H54 (cell line): ENCODE measurements at places on chromosomes 7 and 10.

DNA sequence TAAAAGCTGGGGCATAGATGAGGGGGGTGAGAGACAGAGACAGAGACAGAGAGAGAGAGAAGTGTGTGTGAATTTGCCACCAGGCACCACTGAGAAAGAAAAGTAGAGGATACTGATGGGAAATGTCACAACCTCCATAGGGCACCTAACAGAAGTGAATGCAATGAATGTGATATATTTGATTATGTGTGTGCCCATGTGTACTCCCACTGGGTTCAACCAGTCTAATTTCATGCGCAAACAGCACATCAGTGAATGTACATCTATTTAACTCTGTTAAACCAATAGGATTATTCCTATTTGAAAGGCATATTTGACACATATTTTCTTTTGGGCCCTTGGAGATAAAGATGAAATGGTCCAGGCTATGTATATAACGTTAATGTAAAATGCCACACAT lies 241.3 kb downstream of the KCNMA1 start:
- no peak for DNase-seq

GRCh38 chr10:108060246-108060645 lies 895.7 kb upstream of the SORCS1 start:
- no peak for DNase-seq

DNA sequence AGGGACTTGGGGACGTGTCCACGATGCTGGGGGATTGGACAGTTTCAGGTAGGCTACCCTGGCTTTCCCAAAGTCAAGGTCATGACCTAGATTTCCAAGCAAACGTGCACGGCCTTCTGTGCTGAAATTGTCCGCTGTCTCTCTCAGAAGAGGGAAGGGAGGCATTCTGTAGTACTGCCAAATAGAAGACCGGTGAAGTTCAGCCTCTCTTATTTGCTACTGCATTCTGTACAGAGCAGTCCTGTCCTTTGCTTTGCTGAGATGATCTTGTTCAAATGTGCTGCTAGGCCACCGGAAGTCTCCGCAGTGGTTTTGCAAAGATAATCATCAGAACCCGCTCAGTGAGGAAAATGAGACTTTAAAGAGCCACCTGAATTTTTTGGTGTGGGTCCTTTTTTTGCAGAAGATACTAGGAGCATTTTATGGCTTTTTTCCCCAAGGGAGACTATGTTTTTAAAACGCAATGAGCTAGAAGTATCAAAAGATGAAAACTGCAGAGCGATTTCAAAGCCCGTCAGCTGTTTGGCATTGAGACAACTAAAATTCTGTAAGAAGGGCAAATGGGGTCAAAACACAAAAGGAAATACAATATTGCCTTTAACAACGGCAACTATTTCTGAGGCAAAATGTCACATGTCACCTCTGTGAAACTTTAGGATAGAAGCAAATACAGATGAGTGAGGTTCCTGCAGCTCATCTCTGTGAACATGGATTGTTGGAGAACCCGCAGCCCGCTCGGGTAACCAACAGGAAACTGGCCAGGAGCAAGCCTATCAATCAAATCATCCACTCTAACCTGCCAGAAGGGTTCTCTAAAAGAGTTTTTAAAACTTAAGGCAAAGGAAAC lies 1.3 kb upstream of the NMT2 start:
- DNase-seq = no peak

GRCh38 chr10:94225589-94225988 lies 137.2 kb downstream of the NOC3L start:
- DNase-seq = no peak

GRCh38 chr7:107826451-107826850 lies 23.4 kb upstream of the SLC26A3 start:
- DNase-seq = no peak

DNA sequence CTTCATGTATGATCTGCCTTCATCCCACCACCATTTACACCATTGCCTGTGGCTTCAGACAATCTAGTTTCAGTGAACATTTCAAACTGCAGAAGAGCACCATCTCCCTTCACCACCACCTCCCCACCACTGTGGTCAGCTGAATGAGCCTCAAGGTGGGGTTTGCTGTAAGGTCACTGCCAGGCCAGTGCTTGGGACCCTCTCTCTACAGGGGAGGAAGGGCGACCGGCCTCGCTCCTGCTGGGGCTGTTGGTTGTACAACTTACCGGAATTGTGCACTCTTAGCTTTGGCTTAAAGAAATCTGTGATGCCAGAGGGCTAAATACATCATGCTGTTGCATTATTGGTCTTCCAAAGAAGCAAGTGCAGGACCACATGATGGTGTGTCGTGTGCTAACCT lies 26.6 kb downstream of the PFKP start:
- DNase-seq = no peak

DNA sequence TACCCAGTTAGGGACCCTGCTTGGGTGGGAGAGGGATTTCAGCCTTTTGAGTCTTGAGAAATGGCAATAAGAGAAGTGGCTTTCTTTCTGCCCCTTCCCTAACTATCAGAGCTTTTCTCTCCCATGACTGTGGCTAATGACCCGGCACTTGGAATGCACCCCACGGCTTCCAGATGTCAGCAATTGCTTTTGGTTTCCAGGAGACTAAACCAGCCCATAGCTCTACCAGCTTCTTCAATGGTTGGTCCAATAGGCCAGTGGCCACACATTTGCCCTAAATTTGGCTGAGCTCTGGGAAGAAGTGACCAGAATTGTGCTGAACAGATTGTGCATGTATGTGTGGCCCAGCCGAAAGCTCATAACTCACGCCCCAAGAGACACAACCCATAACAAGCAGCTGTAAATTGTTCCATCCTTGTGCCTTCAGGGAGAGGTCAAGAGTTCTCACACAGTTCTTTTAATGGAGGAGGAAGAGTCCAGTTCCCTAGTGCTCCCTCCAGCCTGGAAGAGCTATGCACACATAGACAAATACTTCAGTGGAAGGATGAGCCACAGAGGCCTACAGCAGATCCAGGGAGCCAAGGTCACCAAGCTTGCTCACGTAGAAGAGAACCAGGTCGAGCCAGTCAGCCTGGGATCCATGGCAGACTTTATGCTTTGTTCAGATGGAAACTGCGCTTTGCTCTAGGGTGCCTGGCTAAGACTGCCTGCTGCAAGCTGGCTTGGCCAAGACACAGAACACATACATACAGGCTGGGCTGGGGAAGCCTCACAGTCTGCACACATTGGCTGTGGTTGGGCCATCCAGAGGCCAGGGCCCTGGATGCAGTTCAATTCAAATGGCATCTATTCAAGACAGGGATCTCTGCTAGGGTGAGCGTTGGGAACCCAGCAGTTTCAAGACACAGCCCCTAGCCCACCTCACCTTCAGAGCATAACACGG lies 131.8 kb upstream of the HABP2 start:
- no peak for DNase-seq

GRCh38 chr10:33732161-33732680 lies 397.8 kb upstream of the NRP1 start:
- DNase-seq = no peak

DNA sequence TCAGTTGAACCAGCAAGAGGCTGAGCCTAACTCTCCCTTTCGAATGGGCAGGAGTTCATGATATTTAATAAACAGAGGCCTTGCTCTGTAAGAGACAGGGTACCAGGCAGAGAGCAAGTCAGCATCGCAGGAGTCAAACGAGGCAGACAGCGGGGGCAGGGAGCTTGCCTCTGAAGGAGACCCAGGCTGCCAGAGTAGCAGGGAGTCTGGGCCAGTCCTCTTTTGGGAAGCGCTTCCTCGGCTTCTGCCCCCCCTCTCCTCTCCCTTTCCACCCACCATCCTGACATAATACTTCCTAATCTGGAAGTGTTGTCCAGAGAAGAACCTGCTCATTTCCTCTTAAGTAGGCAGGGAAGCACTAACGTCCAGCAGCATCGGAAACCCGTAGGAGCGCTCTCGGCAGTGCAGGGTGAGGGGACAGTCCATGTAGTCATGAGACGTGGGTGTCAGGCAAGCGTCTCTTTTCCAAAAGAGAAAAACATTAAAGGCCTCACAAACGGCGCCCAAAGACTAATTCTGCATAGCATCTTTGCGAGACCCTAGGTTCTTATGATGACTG lies 171.1 kb downstream of the EGFR start:
- no peak for DNase-seq

- DNase-seq = no peak
Observed at GRCh38 chr7:156989766-156990535, 20.5 kb downstream of the MNX1 start.

GRCh38 chr7:100867776-100868485 lies 744 bp downstream of the TRIP6 start:
- DNase-seq = no peak

GRCh38 chr10:3167611-3168330 lies 4.8 kb downstream of the PITRM1 start:
- DNase-seq = no peak

DNA sequence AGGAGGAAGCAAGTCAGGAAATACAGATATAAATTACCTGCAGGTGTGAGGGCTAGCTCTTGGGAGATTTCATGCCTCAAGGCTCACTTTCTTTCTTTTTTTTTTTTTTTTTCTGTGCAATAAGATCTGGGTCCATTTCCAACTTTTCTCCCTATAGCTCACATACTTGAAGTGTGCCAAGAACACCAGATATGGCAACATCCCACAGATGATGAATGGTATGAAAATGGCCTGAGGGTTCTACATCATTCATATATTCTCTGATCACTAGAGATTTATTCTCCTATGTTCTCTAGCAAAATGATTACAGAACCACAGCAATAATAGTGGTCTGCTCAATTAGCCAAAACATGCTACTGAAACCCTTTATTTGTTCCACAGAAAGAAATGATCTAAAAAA lies 117.2 kb downstream of the LRRTM3 start:
- DNase-seq = no peak

- DNase-seq = no peak
Observed at GRCh38 chr7:73703757-73704639, 15.5 kb downstream of the STX1A start.

- peak; percentile 63 for DNase-seq
Observed at GRCh38 chr10:329361-330099, 194.3 kb downstream of the ZMYND11 start.

DNA sequence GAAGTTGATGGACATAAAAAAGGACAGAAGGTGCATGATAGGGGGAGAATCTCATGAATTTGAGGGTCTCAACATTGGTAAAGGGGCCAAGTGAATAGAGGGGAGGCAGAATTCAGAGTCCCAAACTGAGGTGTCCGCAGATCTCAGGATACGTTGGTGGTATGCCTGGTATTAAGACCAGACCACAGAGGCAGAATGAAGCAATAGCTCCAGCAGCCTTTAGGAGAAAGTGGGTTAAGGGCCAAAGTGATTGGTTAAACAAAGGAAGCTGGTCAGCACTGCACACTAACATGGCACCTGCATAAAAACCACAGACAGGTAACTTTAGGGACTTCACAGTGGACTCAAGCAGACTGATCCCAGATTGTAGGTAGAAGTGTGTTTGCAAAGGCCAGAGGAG lies 37.5 kb downstream of the MEST start:
- no peak for DNase-seq

DNA sequence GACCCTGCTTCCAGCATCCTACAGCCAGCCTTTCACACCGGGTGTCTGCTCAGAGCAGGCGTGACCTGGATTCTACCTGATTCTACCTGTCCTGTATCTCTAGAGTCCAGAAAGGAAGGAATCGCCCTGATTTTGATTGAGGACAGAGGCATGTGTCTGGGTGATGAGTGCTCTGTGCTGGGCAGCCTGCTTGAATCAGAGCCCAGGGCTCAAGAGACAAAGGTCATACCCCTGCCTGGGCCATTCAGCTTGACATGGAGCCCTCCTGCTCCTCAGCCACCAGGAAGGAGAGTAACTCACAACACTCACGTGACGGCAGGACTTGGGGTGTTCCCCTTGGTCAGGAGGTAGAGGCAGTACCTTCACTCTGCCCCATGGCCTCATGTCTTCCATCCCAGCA lies 11.2 kb downstream of the GAD2 start:
- DNase-seq = no peak

- DNase-seq = no peak
Observed at GRCh38 chr10:46526682-46527038, 29.8 kb downstream of the GPRIN2 start.

DNA sequence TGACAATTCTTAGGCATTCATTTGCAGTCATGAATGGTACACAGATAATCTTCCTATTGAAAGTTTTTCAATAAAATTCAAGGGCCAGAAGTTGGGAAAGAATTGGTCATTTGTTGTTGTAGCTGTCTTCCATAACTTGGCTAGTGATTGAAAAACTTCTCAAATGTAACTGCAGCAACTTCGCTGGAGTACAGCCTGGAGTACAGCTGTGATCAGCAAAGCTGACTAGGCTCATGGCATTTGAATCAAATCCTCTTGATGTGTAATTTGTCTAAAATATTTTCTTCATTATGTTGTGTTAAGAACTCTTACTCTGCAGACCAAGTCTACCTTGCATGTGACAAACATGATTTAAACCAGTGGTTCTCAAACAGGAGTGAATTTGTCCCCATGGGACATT lies 226.5 kb upstream of the STEAP1 start:
- no peak for DNase-seq

GRCh38 chr7:18357691-18358090 lies 137.9 kb upstream of the HDAC9 start:
- DNase-seq = peak; percentile 38

DNA sequence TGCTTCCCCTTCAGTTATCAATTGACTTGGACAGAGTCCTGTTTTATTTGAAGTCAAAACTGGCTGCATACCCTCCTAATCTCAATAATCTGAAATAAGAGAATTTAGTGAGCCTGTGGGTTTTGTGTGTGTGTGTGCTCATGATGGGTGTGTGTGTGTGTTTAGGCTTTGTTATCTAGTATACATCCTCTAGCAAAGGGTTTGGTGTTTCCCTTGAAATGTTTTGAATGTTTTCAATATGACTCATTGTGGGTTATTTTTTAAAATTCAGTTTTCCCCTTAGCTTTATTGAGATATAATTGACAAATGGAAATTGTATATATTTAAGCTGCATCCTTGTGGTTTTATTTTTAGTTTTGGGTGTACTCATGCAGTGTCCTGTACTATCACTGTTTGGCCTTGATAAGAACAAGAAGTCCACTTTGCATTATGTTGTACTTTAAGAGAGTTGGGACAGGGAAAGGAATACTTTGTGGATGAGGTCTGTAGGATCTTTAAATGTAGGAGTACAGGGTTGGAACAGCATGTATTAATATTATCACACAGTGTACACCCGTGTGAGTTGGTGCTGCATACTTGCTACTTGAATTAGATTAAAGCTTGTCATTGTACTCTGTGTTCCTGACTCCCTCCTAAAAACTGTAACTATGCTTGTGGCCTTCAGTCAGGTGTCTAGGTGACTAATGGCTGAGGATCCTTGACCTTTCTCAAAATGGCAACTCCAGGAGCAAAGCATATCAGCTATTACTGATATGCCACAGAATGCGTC lies 58.3 kb downstream of the VCL start:
- no peak for DNase-seq
